Activated naive CD4-positive, alpha-beta T cell (primary cell): ENCODE measurements at places on chromosomes 2 and 18.

- no peak for DNase-seq
Measured at GRCh38 chr2:216607277-216607560, 26.0 kb upstream of the IGFBP2 start.

GRCh38 chr18:73597832-73598615 lies 549.6 kb downstream of the FBXO15 start:
- DNase-seq = no peak

DNA sequence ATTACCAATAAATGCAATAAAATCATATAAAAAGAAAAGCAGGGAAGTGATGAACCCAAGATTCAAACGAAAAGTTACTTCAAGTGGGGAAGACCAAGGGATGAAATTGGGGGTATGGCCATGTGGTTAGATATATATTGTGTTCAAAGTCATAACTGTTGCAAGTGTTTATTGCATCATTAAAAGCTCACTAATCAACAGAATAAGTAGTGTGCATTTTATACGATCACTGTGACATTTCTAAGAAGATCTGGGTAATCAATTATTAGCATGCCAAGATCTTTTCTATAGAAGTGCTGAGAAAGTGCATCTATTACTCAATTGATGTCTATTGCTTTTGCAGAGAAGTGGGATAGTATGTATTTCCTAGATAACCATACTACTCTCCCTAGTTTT lies 52.9 kb downstream of the VSNL1 start:
- no peak for DNase-seq

DNA sequence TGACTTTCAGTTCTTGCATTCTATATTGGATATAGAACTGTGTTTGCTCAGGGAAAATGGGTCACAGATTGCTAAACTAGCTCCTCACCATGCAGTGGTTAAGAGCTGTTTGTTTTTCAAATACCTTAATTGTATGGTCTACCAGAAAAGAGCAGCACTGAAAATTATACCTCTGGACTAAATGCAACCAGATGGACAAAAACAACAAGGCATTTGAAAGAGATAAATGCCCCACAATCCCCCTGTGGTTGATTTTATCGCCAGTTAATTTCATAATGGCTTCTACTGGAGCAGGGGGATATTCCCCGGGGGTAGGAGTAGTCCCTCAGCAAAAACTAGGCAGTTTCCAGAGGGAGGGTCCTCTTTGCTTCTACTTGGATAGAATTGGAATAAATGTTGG lies 267.9 kb upstream of the TNP1 start:
- DNase-seq = no peak

DNA sequence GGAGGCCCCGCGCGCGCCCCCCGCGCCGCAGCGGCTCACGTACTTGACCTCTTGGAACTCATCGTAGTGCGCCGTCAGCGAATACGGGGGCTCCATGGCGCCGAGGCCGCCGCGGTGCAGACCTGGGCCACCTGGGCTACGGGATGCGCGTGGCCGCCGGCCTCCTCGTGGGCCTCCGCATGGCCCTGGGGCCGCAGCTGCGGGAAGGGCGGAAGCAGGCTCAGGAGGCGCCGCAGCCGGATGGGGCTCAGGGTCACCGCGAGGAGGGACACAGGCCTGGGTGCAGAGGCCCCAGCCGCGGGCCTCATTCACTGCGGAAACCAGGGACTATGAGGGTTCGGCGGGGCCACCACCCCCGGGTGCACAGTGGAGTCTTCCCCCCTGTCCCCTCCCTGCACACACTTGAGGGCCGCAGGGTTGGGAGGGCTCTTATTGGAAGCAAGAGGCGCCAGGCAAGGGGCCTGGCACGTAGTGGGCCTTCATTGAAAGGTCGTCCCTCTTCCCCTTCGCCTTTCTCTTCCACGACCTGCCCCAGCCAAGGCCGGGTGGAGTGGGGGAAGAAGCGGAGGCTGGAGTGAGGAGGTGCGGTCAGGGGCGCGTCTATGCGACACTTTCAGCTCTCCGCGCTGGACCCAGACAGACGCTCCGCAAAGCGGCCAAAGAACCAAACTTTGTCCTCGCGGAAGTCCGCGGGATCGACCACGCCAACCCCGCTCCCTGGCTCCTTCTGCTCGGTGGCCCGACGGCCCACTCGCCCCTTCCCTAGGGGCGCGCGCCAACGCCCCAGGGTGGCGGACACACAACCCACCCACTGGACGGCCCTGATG lies 863 bp downstream of the ECEL1 start:
- DNase-seq = no peak

- DNase-seq = no peak
Measured at GRCh38 chr2:188130317-188130716, 161.4 kb upstream of the GULP1 start.

- no peak for DNase-seq
Measured at GRCh38 chr2:28956415-28956826, 24.7 kb upstream of the TOGARAM2 start.

GRCh38 chr2:135651717-135652116 lies 89.9 kb upstream of the UBXN4 start:
- no peak for DNase-seq

DNA sequence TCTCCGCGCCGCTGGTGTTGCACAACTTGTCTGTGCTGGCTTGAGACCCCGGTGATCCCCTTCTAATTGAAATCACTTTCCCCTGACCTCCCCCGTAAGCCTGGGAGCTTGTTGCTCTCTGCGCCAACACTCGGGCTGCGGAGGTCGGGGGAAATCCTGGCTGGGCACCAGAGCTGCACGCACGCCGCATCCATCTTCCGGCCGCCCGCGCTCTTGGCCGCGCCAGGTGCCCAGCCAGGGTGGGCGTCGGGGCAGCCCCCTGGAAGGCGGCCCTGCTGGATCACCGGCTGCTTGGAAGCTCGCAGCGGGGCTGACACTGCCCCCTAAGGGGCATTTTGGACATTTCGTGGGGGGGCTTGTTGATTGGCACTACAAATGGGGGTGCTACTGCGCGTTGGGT lies 280.3 kb upstream of the SKOR2 start:
- DNase-seq = no peak

GRCh38 chr2:231388725-231389346 lies 6.7 kb upstream of the B3GNT7 start:
- DNase-seq = no peak

DNA sequence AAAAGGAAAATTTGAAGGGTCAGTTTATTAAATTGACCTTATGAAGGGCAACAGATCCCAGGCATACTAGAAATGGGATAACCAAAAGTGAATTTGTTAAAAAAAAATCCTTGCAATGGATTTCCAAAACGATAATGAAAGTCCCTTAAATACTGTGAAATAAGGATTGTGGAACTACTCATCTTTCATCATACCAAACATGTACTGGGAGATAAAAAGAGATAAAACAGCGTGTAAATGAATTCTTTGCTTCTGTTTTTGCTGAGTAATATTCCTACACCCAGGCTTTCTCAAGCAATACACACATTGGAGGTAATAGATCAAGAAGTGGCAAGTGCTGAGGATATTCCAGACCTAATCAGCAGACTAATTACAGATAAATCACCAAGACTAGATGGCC lies 3.8 kb downstream of the LYPD6 start:
- DNase-seq = no peak

- no peak for DNase-seq
Measured at GRCh38 chr2:84855731-84856130, 25.2 kb downstream of the TRABD2A start.

GRCh38 chr2:154229966-154230365 lies 358.2 kb downstream of the GALNT13 start:
- no peak for DNase-seq

DNA sequence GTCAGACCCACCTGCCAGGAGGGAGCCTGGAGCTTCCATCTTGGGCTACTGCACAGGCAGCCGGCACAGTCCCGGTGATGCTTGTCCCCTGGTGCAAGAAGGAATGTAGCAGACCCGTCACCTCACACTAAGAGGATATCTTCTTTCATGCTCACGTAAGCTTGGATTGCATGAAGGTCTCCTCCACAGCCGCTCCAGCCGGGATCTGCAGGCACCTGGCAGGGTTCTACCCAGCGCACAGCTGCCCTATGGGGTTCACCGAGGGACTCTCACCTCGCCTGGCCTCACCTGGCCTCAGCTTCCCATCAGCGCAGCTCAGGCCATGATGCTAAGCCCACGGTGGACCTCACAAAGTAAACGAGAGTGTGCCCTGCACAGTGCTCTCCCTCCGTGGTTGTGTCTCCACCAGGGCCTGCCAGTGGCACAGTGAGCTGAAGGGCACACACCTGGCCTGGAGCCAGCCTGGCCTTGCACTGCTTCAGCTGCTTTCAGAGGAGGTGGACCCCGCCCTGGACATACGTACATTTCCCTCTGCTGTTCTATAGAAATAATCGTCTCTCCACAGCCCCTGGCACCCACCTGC lies 239.1 kb downstream of the SEPTIN10 start:
- no peak for DNase-seq
